EH (cell line): ENCODE measurements at places on chromosomes 7 and 10.

DNA sequence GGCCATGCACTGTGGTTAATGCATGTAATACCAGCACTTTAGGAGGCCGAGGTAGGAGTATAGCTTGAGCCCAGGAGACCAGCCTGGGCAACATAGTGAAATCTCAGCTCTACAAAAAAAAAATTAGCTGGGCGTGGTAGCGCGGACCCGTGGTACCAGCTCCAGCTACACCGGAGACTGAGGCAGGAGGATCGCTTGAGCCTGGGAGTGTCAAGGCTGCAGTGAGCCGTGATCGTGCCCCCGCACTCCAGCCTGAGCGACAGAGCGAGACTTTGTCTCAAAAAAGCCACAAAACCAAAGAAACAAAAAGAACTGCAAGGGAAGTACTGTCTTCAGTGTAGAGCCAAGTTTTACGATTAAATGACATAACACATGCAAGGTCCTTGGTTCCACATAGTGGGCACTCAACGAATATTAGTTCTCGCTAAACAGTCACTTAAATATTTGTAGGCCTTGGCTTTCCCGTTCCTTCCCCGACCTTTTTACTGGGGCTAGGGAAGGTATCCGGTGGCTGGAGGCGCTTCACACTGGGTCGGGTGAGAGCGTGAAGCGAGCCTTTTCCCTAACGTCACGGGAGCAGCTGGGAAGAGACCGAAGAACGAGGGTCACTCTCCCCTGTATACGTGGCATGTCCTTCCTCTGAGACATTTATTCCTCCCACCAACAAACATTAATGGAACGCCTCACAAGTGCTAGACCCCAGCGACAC is 993 bp upstream of the SND1 start:
- no peak for DNase-seq

DNA sequence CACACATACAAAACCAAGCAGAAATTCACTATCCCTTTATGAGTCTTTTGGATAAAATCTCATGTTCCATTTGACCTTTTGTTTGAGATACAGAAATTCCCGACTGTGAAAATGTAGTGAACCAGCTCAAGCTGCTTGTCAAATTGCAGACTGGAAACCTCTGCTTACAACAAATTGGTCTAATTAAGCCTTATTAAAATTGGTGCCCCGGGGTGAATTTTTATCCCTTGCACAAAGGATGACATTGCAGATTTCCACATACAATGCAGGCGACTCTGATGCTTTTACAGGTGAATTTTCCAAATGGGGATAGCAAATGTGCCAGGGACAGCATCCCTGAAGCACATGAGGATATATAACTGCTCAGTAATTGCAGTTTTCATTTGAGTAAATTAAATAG is 257.3 kb downstream of the BMPER start:
- DNase-seq: no peak

DNA sequence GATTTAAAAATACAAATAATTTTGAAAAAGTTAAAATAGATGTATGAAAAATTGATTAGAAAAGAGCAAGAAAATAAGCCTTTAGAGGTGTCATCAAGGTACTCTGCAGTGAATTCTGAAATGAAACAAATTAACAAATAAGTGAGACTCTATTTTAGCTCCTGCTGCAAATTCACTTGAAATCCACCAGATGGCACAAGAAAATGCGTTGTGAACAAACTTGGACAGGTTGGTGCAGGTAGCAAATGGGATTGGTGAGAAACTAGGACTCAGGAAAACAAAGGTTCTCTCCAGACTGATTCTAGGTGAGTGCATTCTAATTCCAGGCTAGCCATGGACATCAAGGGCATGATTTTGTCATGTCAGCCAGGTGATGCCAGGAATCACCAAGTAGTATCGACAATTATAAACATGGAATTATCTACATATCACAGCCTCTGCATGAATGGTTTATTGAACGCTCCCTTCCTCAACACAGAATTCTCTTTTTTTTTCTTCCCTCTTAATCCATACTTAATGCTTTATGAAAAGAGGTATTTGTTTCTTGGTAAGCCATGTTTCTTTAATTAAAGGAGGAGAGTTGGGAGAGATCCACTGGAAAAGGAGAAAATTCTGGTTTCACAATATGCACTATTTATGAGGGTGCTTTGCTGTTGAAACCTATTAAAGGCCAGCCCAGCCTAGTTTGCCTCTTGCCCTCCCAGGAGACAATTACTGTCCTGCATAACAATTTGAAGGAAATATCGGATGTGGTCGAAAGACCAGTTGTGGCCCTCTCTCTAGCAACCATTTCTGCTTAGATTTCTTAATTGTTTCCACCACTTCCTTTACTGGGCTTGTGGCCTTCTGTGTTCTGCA is 118.1 kb downstream of the ZNF365 start:
- DNase-seq: peak; percentile 19

- DNase-seq: no peak
These were observed 107.7 kb upstream of the FAM20C start for GRCh38 chr7:84633-85020.

- DNase-seq: peak; percentile 16
These were observed 6.2 kb downstream of the VWA2 start for GRCh38 chr10:114245121-114245791.

- DNase-seq: no peak
These were observed 133.8 kb downstream of the WNT2 start for GRCh38 chr7:117188949-117189592.

- no peak for DNase-seq
These were observed 70.4 kb upstream of the NOBOX start for GRCh38 chr7:144473908-144474307.

DNA sequence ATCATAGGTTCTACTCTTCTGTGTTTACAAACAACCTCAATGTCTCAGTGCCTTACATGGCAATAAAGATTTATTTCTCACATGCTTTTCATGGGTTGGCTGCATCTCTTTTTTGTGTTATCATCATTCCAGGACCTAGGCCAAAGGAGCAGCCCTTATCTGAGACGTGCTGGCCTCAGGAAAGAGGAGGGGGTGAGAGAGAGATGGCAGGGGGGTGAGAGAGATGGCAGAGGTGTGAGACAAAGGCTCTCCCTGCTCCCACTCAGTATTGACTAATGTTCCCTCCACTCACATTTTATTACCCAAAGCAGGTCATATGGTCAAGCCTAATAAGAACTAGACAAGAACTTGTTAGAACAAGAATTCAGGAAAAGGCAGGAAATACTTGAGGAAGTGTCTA is 120.1 kb upstream of the PRR15 start:
- DNase-seq: no peak

GRCh38 chr7:155358948-155359712 is 61.5 kb downstream of the INSIG1 start:
- DNase-seq: no peak

GRCh38 chr7:122309421-122309820 is 4.9 kb upstream of the FEZF1 start:
- no peak for DNase-seq

GRCh38 chr10:129707406-129708388 is 240.7 kb downstream of the MGMT start:
- no peak for DNase-seq

GRCh38 chr10:126243971-126244370 is 144.3 kb downstream of the ADAM12 start:
- peak; percentile 99 for DNase-seq

DNA sequence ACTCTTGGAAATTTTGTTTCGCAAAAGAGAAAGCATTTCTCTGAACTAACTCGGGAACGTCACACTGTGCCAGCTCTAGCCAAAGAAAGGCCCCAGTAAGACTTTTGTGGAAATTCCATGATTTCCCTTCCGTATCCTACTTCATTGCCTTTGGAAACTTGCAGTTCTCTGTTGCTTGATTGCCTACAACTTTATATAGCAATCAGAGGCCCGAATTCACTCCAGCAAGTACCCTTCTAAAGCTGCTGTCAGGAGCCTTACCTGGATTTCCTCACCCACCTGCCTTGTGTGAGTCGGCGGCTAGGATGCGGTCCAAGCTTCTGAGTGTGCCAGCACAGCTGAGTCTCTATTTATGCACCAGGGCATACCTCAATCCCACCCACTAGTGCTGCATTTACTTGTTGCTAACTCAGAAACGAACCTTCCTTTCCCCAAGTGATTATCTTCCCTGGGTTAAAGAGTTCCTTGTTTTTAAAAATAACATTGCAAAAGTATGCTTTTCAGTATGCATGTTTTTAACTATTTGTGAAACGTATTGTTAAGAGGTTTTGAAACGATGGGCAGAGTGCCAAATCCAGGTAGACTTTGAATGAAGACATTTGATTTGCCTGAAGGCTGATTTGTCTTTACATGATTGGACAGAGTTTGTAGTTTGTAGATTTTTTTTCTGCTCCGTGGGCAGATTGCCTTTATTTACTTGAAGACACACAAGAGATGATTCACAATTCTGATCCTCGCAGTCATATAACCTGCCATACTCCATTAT is at the start of gene AGR2:
Gene AGR2, minus strand, starts transcription at position 326 of the 766 bp plus-strand sequence. CDS start 3,203 bp downstream, outside the sequence.
- DNase-seq: no peak

DNA sequence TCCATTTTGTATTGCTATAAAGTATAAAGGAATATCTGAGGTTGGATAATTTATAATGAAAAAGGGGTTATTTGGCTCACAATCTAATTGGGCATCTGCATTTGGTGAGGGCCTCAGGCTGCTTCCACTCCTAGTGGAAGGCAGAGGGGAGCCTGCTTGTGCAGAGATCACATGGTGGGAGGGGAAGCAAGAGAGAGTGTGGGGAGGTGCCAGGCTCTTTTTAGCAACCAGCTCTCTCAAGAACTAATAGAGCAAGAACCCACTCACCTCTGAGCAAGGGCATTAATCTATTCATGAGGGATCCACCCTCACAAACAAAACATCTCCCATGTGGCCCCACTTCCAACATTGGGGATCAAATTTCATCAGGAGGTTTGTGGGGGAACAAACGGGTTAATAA is 64.6 kb downstream of the OGDH start:
- DNase-seq: no peak

- DNase-seq: no peak
These were observed 7.1 kb downstream of the CSGALNACT2 start for GRCh38 chr10:43145311-43145710.

GRCh38 chr7:4265676-4266075 is 416.4 kb upstream of the FOXK1 start:
- DNase-seq: no peak

DNA sequence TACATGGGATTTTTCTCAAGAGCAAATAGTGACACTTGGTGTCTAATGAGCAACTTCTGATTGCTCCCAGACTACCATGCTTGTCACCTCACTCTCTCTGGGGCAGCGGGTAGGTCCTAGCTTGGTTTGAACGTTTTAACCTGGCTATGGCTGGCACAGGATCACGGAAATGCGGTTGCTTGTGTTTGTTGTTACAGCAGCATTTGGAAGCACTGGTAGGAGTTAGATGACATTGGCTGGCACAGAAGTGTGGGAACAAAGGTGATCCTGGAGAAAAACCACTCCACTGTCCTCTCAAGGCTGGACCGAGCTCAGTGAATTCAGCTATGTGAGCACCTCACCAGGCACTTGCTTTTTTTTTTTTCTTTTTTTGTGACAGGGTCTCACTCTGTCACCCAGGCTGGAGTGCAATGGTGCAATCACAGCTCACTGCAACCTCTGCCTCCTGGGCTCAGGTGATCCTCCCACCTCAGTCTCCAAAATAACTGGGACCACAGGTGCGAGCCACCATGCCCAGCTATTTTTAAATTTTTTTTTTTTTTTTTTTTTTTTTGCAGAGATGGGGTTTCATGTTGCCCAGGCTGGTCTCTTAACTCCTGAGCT is 3.5 kb upstream of the PFKFB3 start:
- no peak for DNase-seq

DNA sequence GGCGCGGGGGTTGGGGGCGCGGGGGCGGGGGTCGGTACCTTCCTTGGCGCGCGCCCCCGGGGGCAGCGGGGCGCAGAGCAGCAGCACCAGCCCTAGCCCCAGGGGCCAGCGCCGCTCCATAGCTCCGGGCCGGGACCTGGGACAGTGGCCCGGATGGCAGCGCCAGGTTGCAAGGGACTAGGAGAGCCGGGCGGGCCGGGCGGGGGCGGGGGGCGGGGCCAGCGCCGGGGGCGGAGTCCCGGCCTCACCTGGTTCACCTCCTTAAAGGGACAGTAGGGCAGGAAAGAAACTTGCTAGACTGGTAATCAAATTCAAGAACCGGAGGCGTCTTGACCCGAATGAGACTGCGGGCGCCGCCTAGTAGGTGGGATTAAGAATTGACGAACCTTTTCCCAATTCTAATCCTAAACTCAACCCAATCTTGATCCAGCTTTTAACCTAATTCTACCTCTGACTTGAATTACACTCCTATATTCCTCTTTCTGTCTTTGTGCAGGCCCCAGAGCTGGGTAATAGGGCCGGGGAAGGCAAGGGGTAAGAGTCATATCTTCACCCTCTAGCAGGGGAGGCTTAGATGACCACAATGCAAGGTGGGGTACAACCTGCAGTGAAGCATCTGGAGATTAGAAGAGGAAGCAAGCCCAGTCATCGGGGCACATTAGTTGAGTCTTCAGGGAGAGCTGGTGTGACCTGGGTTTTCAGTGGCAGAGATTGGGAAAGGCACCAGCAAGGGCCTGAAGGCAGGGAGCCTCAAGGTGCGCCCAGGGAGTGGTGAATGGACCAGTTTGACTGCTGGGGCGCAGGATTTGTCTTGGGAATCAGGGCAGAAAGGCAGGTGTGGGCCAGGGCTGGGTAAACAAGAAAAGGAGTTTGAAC is at the start of gene EPHA1:
Gene EPHA1, minus strand, starts transcription at position 171 of the 876 bp plus-strand sequence. Its CDS starts 51 bp downstream, at position 120.
- no peak for DNase-seq

GRCh38 chr7:1844951-1845390 is 174.9 kb downstream of the ELFN1 start:
- no peak for DNase-seq

DNA sequence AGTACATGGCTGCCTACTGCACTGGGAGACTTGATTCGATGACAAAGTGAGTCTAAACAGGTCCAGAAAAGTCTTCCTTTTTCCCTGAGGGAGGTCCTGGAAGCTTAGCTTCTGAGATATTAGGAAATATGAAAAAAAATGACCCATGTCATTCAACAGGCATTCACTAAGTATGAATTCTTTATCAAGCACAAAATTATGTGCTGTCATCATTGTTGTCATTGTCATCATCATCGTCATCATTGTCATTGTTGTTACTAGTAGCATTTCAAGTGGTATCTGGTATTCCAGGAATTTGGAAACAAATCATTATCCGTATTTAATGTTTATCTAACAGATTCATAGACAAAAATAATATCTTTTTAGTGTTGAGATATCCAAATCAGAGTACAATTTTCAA is 49.7 kb upstream of the HECTD2 start:
- no peak for DNase-seq

DNA sequence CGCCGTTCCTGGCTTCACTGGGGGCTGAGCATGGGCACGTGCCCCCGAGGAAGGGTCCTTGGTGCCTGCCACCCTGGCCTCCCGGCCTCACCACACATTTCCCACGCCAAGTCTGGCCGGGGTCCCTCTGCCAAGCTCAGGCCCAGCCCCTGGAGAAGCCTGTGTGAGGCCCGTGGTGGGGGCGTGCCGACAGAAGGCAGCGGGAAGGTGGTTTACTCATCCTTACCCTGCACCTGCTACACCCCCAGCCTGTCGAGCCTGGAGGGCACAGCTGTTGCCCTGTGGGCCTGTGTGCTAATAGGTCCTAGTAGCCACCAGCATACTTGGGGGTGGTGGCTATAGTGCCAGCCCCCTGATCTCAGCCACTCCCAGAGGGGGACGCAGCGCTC is 46.7 kb downstream of the NKX6-2 start:
- DNase-seq: no peak

GRCh38 chr10:13794992-13795612 is 208.3 kb downstream of the PRPF18 start:
- DNase-seq: no peak

GRCh38 chr7:97680622-97681021 is 51.3 kb upstream of the TAC1 start:
- no peak for DNase-seq
